ENCODE measurements at places on chromosomes 5 and 9.

DNA sequence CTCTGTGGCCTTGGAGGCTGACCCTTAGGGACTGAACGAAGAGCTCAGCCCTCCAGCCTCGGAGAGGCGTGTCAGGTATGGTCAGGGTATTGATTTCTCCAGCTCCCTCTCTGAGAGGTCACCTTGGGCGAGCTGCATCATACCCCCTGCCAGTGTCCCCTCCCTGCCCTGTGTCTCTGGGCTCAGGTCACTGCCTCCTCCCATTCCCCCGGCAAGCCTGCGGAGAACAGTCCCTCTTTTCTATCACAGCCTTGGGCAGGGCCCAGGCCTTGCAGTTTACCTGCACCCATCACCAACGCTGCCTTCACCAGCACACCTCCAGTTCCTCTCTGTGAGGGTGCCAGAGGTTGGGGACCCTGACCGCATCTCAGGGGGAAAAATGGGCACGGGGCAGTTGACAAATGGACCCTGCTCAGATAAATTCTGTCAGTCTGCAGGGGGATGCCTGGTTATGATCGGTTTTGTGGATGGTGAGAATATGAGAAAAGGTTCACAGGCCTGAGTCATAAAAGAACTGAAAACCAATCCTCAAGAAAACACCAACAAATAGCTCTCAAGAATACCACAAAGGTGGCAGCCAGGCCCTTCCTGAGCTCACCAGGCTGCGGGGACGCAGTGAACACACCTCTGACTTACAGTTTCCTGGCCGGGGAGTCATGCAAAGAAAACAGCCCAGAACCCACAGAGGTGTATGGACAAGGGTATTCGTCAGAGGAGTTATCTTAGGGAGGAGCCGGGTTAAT is 24.7 kb upstream of the RXRA start:
- DNase-seq, result no peak

DNA sequence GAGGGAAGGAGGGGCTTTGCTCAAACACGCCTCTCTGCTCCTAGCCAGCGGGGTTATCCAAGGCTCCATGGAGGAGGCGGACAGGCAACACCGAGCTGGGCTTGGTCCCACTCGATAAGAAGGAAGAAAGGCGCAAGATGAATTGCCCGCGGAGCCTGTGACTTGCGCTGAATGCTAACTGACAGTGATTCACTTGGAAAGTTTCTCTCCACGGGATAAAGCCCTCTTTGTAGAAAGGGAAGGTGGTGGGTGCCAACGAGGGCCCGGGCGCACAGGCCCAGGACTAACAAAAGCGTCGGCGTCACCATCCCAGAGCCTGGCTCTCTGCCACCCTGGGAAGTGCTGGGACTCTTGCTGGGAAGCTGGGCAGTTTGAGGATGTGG is 76.0 kb downstream of the VAV2 start:
- DNase-seq, result no peak

- no peak for DNase-seq
Observed at GRCh38 chr9:4167079-4167671, 132.7 kb downstream of the GLIS3 start.

DNA sequence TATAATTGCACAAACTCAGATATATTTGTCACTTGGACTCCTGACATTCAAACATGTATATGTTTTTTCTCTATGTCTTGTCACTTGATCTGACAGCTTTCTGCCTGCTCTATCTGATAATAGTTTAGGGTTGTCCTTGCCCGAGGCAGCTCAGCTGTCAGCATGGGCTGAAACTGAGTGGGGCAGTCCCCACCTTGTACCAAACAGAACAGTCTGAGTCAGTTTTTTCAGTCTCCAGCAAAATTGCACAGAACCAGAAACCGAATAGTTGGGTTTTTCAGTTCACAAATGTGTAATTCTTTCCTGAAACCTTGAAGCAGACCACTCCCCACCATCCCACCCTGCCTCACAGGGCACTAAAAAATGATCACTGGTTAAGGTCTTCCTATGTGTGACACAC is 9.5 kb upstream of the HAND1 start:
- no peak for DNase-seq

Data from adrenal gland (tissue), 19 donors.